ENCODE measurements at places on chromosomes 16 and 17. TPM values are rescaled to one million over a fixed set of nuclear protein-coding genes. Genes with fewer than 3 reads are reported as not detected.

Gene QRICH2
- 2.1 TPM for total RNA-seq

Gene ELMO3
- 0.66 TPM for total RNA-seq

Gene RND2
- total RNA-seq = 0.12 TPM

Gene PRSS22
- total RNA-seq = not detected

Gene CDT1
- 5.0 TPM for total RNA-seq

Gene C16orf54
- not detected for total RNA-seq

Gene SKAP1
- not detected for total RNA-seq

Gene TEN1
- 18.3 TPM for total RNA-seq

Gene GGA3
- total RNA-seq = 13.3 TPM

Gene CDH15
- 0.68 TPM for total RNA-seq

Gene ATP2A3
- 2.0 TPM for total RNA-seq

Gene GLP2R
- total RNA-seq = not detected

Gene OR3A2
- total RNA-seq = 0.06 TPM

Gene PSKH1
- total RNA-seq = 14.0 TPM

Gene GFOD2
- 13.8 TPM for total RNA-seq

Gene KRTAP9-3
- total RNA-seq = not detected

Gene ABCC11
- 0.26 TPM for total RNA-seq

Gene USP7
- total RNA-seq = 65.0 TPM

Gene VPS4A
- 28.0 TPM for total RNA-seq

Gene ABCC12
- not detected for total RNA-seq

Gene KRT12
- not detected for total RNA-seq

Gene RNF157
- total RNA-seq = 0.19 TPM

Gene GRB7
- 1.5 TPM for total RNA-seq

Gene GUCY2D
- total RNA-seq = not detected

Data from aortic smooth muscle cell (primary cell).